ENCODE measurements at places on chromosomes 6 and 20.

DNA sequence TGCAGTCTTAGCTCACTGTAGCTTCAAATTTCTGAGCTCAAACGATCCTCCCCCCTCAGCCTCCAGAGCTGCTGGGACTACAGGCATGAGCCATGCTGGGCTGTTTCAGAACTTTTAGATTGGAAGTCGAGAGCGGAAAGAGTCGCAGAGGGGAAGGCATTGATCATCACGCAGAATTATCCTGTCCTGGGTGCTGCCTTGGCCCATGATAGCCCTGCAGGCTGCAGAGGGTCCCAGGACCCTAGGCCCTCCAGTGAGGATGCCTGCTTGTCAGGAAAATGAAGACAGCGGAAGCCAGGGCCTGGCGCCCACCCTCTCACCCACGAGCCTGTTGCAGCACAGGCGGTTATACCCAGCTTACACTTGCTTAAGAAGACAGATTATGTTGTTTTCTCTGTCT, 9.1 kb downstream of the TMEM181 start:
- no peak for DNase-seq

DNA sequence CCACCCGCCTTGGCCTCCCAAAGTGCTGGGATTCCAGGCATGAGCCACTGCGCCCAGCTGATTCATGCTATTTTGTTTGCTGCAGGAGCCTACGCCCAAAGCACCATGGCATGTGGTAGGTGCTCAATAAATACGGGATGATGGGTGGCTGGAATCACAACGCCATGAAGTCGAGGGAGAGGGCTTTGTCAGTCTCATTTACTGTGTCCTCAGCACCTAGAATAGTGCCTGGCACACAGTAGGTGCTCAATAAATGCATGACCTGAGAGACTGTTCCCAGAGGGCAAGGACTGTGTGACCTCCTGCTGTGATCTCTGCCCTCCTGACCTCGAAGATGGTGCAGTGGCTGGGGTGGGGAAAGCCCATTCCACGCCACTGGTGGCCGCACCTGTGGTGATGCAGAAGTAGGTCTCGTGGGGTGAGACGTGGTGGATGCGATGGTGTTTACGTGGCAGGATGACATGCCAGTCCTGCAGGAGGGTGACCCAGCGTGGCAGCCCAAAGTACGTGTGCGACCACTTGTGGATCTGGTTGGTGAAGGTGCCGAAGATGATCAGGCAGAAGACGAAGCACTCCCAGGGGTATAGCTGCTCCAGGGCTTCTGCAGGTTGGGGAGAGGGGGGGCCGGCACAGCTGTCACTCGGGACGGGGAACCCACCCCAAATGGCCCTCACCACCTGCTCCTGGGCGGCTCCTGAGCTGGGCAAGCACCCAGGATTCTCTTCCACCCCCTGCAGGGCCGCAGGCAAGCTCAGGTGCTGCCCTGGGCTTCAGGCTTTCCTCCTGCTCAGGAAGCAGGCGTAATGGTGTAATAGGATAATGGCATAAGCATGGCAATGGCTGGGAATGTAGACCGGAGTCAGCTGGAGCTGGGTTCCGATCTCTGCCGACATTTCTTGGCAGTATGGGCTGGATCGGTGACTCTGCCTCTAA, 14.9 kb upstream of the UBE2V1 start:
- DNase-seq: no peak

- no peak for DNase-seq
These were observed 95.5 kb downstream of the PRND start for GRCh38 chr20:4817230-4817671.

DNA sequence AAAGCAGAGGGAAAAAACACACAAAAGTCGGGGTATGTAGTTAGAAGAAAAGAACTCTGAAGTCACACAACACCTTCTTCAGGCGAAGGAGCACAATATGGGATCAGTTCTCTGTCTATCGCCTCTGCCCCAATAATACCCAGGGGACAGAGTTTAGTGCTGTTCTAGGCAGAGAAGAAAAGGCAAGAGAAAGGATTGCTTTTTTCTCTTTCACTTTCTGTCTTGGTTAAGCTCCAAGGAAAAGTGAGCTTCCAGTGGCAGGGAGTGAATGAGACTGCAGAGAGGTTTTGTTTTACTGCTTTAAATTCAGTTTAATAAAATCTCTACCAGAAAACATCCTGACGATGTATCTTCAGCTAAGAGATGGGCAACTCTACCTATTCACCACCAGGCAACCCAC, 86.6 kb upstream of the STXBP5 start:
- no peak for DNase-seq

DNA sequence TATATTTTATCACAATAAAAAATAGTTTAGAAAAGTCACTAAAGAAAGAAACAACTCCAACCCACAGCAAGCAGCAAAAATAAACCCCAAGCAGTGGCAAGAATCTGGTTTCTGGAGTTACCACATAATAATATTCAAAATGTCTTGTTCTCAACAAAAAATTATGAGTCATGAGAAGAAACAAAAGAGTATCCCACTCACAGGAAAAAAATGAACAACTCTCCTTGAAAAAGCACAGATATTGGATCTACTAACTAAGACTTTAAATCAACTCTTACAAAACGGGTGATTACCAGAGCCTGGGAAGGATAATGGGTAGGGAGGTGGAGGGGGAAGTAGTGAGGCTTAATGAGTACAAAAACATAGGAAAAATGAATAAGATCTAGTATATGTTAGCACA, 425.6 kb downstream of the PLCB1 start:
- DNase-seq: no peak

- no peak for DNase-seq
These were observed 34.4 kb upstream of the C20orf144 start for GRCh38 chr20:33627577-33628216.

- no peak for DNase-seq
These were observed 37.4 kb upstream of the KCNB1 start for GRCh38 chr20:49519777-49520359.

DNA sequence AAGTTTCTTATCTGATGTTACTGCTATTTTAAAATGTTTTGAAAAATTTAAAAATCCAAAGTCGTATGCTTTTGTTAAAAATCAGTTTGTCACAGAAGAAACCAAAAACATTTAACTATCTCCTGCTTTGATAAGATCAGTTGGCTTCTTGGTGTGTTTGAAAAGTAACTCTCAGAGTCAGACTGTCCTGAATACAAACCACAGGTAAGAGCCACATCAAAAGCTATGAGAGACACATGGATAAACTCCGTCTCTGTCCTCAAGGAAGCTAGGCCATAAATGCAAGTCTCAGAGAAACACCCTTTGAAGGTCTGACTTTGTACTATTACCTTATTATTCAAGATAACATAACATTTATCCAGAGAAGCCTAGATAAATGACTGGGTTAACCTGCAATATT, 7.7 kb downstream of the HBS1L start:
- no peak for DNase-seq

GRCh38 chr20:33407251-33407650, 5.9 kb upstream of the CDK5RAP1 start:
- DNase-seq: no peak

GRCh38 chr6:134619077-134619476, 301.2 kb upstream of the SGK1 start:
- no peak for DNase-seq

- DNase-seq: no peak
These were observed 72.3 kb upstream of the IFNGR1 start for GRCh38 chr6:137291441-137291840.

GRCh38 chr6:169518451-169518850, 183.4 kb downstream of the WDR27 start:
- DNase-seq: no peak

DNA sequence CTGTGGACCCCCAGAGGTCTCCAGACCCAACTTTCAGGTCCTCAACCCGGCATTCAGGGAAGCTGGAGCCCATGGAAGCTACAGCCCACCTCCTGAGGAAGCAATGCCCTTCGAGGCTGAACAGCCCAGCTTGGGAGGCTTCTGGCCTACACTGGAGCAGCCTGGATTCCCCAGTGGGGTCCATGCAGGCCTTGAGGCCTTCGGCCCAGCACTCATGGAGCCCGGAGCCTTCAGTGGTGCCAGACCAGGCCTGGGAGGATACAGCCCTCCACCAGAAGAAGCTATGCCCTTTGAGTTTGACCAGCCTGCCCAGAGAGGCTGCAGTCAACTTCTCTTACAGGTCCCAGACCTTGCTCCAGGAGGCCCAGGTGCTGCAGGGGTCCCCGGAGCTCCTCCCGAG, 950 bp downstream of the GNAS start:
- no peak for DNase-seq

DNA sequence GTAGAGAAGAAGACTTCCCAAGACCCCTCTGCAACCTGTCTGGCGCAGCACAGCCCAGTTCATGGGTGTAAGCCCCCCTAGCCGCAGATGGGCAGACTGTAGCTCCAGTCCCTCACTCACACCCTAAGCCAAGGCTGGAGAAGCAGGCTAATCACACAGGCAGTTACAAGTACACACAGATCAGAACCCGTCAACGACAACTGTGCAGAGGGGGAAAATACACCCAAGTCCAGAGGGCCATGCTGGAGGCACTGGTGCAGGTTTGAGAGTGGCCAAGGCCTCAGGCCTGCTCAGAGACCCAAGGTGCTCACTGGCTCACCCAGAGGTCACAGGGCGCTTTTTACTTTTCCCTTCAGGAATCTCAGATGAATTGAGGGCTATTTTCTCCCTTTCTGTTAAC, 106.1 kb downstream of the NOL4L start:
- DNase-seq: no peak

GRCh38 chr20:46512943-46513844, at the start of gene ZNF334:
TSS of gene ZNF334 (minus strand) at chr20:46513559. CDS start at chr20:46512102, 1,457 bp downstream.
- no peak for DNase-seq

DNA sequence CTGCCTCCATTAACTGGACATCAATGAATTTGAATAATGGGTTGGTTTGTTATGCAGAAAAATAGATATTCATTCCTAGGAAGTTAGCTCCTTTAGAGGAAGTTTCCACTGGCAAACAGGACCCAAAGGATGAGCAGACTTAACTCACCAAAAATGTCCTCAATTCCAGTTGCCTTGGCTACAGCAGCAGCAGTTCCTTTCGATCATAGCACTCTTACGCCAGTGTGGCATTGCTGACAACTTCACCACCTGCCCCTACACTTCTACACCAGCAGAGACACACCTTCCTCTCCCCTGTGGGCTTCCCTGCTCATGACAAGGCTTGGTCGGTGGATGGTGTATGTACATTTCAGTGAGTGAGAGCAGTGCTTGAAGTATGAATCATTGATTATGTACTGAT, 532.8 kb downstream of the QKI start:
- no peak for DNase-seq

GRCh38 chr6:44478158-44478557, 90.7 kb downstream of the CDC5L start:
- no peak for DNase-seq

DNA sequence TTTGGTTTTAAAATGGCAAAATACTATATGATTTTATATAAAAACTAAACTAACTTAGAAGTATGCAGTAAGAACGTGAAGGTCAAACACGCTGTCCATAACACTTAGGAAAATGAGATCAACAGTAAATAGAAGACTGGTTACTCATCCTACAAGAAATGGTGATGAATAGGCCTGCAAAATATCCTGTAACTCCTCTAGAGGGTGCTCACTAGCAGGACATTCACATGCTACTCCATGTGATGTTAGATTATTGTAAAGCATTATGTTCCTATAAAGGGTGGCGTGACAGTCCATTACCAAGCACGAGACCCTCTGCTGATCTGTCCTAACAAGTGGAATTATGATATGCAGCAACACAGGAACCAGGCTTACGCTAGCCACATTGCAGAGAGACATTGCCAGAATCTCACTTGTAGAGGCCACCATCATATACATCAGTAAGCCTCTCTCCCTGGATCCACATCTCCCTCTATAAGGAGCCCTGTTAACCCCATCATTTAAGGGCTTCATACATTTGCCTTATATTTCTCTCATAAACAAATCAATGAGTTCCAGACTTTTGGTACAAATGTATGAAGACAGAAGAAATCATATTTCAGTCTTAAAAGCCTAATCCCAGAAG, 18.0 kb upstream of the DEFB129 start:
- DNase-seq: no peak

DNA sequence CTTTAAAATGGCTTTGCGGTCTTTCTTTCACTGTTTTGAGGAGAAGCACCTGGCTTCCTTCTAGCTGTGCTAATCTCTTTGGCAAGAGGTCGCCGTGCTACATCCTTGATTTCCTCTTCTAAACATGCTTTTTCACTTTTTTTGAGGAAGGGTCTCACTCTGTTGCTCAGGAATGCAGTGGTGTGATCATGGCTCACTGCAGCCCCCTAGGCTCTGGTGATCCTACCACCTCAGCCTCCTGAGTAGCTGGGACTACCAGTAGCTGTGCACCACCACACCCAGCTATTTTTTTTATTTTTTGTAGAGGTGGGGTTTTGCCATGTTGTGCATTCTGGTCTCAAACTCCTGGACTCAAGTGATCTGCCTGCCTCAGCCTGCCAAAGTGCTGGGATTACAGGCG, 40.5 kb downstream of the RSPH3 start:
- no peak for DNase-seq

- no peak for DNase-seq
These were observed 13.9 kb upstream of the SCUBE3 start for GRCh38 chr6:35199866-35200265.

GRCh38 chr6:128174724-128175123, 273.9 kb upstream of the THEMIS start:
- no peak for DNase-seq

- DNase-seq: no peak
These were observed 96.6 kb upstream of the AKIRIN2 start for GRCh38 chr6:87798393-87799278.

DNA sequence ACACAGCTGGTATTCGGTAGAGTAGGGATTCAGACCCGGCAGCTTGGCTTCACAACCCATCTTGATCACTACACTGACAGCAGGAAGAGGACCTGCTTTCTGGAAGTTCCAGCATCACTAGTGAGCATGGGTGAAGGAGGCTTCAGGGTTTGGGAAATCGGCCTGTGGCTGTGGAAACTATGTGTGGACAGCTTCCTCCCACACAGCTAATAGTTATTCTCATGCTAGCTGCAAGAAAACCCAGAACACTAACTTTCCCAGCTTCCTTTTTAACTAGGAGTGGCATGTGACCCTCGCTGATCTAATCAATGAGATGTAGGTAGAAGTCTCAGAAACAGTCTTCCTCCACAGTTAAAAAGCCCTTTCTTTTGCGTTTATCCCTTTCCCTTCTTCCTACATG, 36.3 kb upstream of the SIRPA start:
- no peak for DNase-seq

- DNase-seq: no peak
These were observed 1534.6 kb downstream of the GRIK2 start for GRCh38 chr6:102928109-102928508.

Data from activated CD4-positive, alpha-beta T cell treated with anti-CD3 and anti-CD28 coated beads, Interleukin-2, amount 50 U/mL, for 4 hours (primary cell).